ENCODE measurements at places on chromosomes 7 and 10.

GRCh38 chr7:55526770-55527169 lies 45.5 kb downstream of the VOPP1 start:
- DNase-seq = no peak

- DNase-seq = no peak
These were observed 751.0 kb downstream of the GRID1 start for GRCh38 chr10:85615556-85615955.

- DNase-seq = no peak
These were observed 117.3 kb upstream of the CDK6 start for GRCh38 chr7:92953657-92954056.

- no peak for DNase-seq
These were observed 1378.7 kb downstream of the XPNPEP1 start for GRCh38 chr10:108544500-108545120.

- no peak for DNase-seq
These were observed 383.1 kb downstream of the SORCS3 start for GRCh38 chr10:105024184-105024583.

- no peak for DNase-seq
These were observed 680.8 kb downstream of the PHTF2 start for GRCh38 chr7:78479348-78479747.

DNA sequence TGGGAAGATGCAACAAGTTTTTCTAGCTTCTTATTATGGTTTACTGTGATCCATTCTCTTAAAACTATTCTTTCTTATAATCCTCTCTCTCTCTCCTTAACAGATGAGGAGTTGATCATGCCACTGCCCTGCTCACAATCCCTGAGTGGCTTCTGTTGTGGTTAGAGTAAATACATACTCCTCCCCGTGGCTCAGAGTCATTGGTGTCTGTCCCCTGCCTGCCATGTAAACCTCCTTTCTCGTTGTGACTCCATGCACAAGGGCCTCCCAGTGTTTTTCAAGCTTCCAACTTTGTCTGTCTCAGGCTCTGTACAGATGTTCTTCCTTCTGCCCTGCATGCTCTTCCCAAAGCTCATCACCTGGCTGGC lies 20.4 kb downstream of the CCNY start:
- DNase-seq = no peak

GRCh38 chr10:12181065-12181775 lies 14.5 kb downstream of the NUDT5 start:
- DNase-seq = peak; percentile 65

GRCh38 chr10:129662426-129662825 lies 195.4 kb downstream of the MGMT start:
- DNase-seq = no peak

- no peak for DNase-seq
These were observed 58.8 kb downstream of the EZH2 start for GRCh38 chr7:148825338-148825737.

DNA sequence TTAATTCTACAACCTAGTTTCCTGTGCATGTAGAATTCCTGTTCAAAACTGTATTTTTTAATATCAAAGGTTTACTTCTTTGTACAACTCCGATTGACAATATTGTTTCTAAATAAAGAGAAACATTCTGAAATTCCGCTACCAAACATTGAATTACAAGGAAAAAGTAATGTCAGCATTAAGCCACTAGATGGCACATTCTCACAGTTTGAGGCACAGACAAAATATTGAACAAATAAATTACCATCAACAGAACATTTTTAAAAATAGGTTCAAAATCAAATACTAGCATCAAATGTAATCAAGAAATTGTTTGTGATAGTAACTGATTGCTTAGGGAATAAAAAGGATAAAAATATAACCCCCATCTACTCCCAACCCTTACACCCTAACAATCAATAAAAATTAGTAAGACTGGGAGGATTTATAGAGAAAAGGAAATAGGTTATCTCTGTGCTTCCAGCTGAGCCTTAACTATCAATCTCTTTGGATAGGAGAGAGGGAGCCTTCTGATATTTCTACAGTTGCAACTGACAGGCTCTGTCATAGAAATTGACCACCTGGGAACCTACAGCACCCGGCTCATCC lies 86.6 kb upstream of the C7orf33 start:
- no peak for DNase-seq

- DNase-seq = peak; percentile 55
These were observed 625 bp downstream of the RP9 start for GRCh38 chr7:33108554-33109004.

DNA sequence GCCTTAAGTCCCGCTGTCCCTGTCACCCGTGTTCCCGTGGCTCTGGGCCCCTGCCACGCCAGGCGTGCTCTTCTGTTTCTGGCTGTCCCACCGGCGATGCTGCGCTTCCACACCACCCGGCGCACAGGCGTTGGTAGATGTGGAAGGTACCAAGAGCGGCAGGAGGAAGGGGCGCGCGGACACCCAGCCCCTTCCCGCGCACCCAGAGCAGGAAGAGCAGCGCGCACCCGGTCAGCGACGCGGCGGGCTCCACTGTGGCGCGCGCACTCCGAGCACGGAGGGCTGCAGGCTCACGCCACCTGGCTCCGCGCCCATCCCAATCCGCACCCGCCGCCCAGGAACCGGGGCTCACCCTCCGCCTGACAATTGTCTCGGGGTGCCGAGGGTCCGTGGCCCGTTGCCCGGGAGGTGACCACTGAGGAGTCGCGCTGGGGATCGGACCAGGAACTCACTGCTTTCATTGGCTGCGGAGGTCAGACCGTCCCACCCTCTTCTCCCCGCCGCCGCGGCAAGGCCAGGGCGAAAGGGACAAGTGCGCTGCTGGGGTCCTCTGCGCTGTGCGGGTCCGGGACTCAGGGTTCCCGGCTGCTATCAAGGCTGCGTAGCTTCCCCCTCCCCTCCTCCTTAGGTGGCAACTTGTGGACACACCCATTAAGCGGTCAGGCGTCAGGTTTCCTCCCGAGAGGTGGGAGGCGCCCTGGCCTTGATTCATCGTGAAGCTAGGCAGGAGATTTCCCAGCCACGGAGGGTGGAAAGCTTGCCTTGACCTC lies 121.6 kb upstream of the ZNF92 start:
- DNase-seq = peak; percentile 27

GRCh38 chr7:125828153-125828700 lies 898.6 kb upstream of the POT1 start:
- no peak for DNase-seq

DNA sequence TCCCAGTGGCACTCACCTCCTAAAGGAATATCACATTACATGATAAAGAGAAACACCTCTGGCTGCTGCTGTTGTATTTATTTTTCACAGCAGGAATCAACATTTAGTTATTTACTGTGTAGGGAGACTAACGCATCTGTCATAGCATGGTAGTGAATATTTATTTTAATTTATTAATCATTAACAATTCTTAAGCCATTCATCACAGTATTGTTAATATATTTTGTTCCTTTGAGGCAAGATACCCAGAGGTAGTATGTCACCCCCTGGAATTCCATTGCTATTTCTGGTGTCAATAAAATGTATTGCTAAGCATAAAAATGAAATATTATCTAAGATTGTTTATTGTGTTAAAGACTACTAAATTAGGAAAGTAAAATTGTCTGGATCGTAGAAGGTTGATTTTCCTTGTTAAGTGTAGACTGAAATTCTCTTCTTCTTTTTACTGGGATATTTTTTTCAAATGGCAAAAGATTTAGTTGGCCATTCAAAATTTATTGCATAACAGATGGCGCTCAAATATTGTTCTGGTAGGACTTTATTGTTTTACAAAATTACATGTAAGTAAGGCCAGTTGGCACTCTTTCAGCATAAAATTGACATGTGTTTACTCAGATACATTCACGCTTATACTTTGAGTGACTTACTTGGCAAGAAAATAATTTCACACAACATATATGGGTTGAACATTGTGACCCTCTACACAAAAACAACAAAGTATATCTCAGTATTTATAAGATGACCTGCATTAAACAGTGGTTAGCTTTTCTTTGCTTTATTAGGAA lies 1358.7 kb upstream of the SORCS1 start:
- no peak for DNase-seq

- no peak for DNase-seq
These were observed 67.0 kb downstream of the MDFIC start for GRCh38 chr7:114988755-114989375.

DNA sequence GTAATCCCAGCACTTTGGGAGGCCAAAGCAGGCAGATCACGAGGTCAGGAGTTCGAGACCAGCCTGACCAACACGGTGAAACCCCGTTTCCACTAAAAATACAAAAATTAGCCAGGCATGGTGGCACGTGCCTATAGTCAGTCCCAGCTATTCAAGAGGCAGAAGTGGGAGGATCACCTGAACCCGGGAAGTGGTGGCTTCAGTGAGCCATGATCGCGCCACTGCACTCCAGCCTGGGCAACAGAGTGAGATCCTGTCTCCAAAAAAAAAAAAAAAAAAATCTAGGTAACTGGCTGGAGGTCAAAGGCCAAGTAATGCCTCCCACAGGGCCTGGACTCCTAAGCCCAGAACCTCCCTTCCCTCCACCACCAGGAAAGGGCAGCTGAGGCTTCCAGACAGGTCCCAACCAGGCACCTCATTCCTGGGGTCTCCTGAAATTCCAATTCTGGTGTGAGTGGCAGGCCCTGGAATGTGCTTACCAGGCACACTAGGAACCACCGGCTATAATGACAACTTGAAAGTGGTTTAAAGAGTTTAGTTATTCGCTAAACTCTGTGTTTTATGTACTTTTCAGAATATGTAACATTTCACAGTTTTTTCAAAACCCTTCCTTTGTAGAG lies 86.9 kb upstream of the TNRC18 start:
- DNase-seq = no peak

DNA sequence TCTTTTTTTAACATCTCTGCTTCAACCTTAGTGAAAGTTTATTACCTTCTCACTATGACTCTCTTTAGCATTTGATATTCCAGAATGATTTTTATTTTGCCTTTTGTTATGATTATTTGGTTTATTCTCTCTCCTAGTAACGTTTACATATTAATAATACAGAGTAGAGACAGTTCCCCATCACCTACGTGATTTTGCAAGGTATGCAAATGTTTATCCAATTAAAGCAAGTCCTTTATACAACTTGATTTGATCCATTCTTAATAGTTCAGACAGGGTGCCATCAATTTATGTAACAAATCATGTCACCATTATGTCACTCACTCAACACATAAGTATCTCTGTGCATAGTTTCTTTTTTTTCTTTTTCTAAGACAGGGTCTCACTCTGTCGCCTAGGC lies 26.2 kb downstream of the ECD start:
- DNase-seq = no peak

DNA sequence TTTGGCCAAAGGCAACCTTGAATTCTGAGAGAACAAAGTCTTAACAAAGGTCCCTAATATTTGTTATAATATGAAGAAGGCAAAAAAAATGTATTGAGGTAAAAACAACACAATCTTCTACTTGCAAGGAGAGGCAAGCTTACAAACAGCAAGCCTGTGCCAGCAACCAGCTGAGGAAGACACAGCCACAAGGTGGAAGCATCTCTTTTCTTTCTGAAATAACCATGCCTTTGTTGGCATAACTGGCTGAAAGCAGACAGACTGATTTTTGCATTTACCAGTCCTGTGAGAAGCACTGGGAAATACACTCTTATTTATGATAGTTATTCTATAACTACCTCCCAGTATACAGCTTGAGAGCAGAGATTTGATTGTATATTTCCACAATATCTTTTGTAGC lies 292.0 kb downstream of the PHTF2 start:
- no peak for DNase-seq

DNA sequence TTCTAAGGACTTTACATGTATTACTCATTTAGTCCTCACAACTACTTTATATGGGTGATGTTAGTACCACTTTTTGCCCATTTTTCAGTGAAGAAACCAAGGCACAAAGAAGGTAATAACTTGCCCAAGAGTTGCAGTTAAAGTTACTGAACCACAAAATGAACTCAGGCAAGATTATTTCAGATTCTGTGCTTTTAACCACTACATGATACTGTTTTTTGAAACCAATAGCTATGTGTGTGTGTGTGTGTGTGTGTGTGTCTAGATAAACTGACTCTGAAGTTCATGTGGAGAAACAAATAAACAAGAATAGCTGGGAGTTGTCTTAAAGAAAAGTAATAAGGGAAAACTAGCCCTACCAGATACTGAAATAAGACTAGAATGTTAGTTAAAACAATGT lies 60.8 kb upstream of the OIT3 start:
- DNase-seq = no peak

GRCh38 chr10:36491926-36492325 lies 633.5 kb upstream of the ANKRD30A start:
- DNase-seq = no peak

GRCh38 chr7:20270867-20271266 lies 53.7 kb upstream of the MACC1 start:
- DNase-seq = no peak

GRCh38 chr10:77661100-77661499 lies 23.5 kb upstream of the KCNMA1 start:
- DNase-seq = no peak

DNA sequence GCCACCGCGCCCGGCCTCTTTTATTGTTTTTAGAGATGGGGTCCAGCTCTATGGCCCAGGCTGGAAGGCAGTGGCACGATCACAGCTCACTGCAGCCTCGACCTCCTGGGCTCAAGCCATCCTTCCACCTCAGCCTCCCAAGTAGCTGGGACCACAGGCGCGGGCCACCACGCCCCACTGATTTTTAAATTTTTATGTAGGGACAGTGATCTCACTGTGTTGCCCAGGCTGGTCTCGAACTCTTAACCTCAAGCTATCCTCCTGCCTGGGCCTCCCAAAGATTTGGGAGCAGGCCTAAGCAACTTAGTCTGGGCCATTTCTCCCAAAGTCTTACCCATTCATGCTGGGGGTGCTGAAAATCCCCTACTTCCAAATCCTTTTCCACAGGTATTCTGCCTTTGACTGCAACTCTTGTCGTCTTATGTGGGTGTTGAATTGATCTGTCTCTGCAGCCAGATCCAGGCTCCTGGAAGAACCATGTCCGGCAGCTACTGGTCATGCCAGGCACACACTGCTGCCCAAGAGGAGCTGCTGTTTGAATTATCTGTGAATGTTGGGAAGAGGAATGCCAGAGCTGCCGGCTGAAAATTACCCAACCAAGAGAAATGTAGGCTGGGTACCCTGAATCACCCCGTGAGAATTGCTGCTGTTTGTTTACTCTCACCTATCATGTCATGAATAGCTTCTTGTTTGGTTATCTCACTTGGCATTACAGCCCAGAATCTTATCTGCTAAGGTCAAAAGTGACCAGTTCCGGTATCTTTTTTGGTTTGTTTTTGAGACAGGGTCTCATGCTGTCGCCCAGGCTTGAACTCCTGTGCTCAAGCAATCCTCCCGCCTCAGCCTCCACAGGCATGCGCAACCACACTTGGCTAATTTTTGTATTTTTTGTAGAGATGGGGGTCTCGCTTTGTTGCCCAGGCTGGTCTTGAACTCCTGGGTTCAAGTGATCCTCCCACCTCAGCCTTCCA lies 1.1 kb downstream of the ZDHHC4 start:
- DNase-seq = no peak

- DNase-seq = no peak
These were observed 96.3 kb downstream of the RAB11FIP2 start for GRCh38 chr10:117950408-117950807.

DNA sequence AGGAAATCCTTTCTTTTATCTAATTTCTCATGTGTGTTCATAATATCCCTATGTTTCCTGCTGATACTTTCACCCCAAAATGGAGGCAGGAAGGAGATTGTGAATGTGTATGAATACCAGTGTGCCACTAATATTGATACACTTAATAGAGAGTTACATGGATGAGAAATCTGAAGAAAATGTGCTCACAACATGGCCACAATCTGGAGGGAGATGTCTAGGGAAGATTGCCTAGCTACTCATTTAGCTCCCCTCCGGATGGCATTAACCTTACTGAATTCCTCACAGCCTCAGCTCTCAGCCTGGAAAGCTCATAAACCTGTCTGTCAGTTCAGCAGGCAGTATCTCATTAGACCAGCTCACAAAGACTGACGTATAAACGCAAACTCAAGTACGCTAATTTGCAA lies 23.4 kb upstream of the DMTF1 start:
- DNase-seq = no peak
